ENCODE measurements at places on chromosomes 16 and 17.
A peak's percentile ranks its signal among the peaks of the same experiment; 100 is the strongest.

DNA sequence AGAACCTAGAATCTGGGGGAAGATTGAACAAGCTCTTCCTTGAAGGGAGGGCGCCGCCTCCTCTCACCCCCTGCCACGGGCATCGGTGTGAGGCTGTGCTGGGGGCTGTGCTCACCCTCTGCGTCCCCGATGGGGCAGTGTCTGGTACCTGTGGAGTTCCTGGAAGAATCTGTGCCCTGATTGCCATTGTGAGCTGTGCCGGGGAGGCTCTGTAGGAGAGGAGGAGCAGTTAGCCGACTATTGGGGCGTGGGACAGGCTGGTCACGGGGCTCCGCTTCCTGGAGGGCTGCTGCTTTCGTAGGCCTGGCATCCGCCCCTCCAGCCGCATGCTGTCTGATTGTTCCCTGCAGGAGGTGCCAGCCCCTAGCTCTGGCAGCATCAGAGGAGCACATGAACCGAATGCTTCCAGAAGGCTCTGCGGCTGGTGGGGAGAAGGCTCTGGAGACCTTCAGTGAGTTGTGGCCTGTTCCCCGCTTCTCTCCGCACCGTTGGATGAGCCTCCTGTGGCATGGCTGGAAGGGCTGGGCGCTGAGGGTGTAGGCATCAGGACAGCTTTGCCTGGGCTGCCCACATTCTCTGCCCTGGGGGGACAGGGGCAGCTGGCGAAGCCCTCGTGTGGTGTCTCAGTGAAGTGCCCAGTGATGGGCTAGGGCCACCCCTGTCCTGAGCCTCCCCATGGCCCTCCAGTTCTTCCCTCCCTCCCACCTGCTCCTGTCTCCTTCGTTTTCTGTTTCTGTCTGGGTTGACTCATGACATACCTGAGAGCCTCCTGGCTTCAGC is 86.9 kb downstream of the SEC14L1 start:
- no peak for DNase-seq

GRCh38 chr17:75685499-75685898 is 18.4 kb downstream of the SAP30BP start:
- DNase-seq: no peak

GRCh38 chr16:24853169-24853824 is 7.5 kb downstream of the SLC5A11 start:
- DNase-seq: no peak

DNA sequence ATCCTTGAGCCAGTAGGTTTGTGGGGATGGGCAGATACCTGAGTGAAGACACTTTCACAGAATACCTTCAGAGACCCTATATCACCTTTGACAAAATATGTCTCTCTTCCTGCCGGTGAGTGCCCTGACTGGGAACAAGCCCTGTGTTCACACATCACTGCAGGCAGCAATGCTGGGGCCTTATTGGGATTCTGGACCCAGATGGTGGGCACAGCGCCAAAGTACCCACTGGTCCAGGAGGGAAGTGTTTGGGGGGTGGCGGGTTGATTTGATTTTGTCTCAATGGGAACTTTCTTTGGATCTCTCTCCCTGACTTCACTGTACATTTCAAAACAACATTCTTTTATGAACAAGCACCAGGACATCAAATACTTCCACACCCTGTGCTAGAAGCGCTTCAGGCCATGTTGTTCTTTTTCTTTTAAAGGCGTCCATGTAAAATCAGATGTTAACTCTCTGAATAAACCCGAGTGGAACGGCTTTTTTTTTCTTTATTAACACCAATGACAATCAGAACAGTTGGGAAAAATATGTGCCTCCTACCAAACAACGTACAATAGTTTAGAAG is 62.4 kb upstream of the AKTIP start:
- peak; percentile 78 for DNase-seq
